ENCODE measurements at places on chromosomes 16 and 17.
A peak's percentile ranks its signal among the peaks of the same experiment; 100 is the strongest.

GRCh38 chr17:62179525-62180161 lies 114.6 kb upstream of the MED13 start:
- no peak for DNase-seq

GRCh38 chr16:27756206-27756970 lies 206.4 kb downstream of the KATNIP start:
- no peak for DNase-seq

DNA sequence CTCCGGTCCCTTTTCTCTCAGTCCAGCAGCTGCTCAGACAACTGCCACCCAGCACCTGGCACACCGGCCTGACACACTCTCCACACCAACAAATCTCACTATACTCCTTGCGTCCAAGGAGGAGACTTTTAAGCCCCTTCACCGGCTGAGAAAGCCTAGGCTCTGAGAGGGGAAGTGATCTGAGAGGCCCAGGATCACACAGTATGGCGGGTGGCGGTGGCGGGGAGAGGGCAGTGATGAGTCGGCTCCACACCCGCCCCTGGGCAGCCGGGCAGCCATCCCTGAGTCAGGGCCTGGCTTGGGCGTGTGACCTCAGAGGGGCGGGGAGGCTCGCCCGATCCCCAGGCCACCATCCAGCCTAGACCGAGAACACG lies 569 bp downstream of the FLII start:
- peak; percentile 78 for DNase-seq

- DNase-seq, result no peak
Observed at GRCh38 chr16:71966932-71967331, 33.3 kb downstream of the PKD1L3 start.

- no peak for DNase-seq
Observed at GRCh38 chr17:82339634-82340580, 6.3 kb upstream of the SECTM1 start.

DNA sequence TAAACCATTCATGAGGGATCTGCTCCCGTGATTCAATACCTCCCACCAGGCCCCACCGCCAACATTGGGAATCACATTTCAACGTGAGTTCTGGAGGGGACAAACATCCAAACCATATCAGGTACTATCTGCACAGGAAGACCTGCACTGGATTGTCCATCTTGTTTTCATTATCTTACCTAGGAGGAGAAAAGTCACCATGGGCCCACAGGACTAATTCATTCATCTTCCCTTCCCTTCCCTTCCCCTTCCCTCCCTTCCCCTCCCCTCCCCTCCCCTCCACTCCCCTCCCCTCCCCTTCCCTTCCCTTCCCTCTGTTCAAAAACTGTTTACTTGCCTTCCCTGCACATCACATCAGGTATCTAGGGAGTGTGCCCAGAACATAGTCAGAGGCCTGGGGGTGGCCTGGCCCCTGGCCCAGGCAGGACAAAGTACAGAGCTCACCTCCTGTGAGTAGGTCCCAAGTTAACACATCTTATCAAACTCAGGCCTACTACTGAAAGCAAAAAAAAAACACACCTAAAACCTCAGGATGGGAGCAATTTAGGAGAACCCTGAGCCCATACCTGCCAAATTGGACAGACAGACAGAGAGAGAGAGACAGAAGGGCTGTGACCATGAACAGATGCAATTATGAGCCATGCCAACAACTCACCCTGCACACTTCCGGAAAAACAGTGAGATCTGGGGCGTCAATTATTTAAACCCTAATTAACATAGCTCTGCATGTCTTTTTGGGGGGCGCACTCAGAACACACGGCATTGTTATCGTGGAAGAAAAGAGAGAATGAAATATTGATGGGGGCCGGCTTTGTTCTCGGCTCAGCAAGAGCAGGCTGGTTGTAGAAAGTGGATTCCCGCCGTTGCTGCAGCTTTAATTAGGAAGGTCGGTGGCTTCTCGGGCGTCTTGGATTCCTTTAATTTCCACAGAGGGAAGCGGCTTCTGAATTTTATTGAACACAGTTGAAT lies 151.2 kb downstream of the IRX5 start:
- no peak for DNase-seq

DNA sequence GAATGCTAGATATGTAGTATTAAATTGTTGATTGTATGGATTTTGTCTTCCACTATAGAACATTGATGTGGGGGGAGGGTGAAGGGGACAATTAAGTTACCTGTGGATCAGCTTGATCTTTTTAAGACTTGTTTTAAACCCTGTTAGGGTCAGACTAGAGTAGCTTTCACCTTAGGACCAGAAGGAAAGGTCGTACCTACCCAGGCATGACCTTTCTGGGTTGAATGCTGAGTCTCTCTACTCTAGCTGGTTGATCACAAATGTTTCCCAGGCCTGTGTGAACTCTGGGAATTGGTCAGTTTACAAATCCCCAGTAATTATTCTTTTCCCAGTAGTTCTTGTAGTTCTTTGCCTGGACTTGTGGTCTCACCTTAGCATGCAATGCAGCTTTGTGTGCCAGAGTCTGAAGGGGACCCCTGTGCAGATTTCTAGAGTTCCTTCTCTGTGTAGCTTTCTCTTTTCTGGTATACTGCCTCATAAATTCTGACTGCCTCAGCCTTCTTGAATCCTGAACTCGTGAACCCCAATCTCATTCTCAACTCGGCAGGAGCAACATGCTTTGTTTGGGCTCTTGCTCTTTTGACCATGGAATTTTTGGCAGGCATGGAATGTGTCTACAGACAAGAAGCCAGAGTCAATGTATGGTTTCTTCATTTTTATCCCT lies 54.1 kb downstream of the VMP1 start:
- DNase-seq, result no peak

GRCh38 chr16:29806641-29807425 lies 504 bp downstream of the MAZ start:
- peak; percentile 68 for DNase-seq

GRCh38 chr16:85425074-85425662 lies 188.0 kb upstream of the GSE1 start:
- DNase-seq, result peak; percentile 21

DNA sequence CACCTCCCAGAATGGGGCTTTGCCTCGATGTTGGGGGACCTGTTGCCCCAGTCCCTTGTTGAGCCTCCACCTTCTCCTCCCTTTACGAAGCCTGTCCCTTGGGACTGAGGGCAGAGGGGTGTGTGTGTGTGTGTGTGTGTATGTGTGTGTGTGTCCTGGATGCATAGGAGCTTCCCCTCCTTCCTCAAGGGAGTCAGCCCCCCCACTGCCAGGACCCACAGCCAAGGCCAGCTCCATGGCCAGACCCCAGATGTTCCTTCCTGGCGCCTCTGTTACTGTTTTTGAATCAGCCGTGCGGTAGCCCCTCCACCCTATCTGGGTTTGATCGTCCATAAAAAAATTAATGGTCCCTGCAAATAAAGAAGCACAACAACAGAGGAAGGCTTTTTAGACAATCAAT lies 17.7 kb upstream of the DOK4 start:
- DNase-seq, result no peak

DNA sequence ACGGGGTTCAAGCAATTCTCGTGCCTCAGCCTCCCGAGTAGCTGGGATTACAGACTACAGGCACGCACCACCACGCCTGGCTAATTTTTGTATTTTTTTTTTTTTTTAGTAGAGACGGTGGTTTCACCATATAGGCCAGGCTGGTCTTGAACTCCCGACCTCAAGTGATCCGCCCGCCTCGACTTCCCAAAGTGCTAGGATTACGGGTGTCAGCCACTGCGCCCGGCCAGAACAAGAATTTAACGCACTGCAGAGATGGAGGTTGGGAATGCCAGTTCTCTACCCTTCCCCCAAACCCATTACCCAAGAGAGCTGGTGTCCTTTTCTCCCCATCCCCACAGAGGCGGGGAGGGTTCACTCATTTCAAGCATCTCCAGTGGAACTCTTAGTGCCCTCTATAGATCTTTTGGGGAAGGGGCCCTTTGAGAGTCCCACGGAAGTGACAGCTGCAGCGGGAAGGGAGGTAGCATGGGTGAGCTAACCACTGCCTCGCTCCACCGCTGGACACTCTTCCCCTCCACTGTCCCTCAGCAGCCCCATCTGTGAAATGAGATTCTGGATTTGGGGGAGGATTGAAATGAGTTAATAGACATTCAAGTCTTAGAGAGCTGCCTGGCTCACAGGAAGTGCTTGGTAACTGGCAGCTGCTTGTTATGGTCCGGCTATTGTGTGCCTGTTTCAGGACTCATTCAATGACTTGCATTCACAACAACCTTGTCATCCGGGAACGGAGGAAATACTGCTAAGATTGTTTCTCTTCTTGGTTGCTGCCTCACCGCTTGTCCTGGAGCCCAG lies 3.5 kb upstream of the UBALD2 start:
- no peak for DNase-seq

DNA sequence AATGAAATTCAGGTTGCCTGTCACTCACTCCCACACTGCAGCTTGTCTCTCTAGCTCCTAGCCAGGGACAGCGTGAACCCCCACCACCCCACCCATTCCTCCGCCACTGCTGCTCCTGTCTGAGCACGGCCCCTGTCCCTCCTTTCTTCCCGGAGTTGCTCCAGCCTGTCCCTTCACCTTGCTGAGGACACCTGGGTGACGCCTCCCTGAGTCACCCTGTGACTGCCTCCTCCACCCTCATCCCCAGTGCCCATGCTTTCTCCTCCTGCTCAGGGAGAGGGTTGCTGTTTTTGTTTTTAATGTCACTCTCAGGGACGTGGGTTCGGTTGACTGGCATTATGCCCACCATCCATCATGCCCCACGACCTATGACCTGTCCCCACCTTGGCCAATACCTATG lies 25.8 kb upstream of the NAT9 start:
- no peak for DNase-seq

DNA sequence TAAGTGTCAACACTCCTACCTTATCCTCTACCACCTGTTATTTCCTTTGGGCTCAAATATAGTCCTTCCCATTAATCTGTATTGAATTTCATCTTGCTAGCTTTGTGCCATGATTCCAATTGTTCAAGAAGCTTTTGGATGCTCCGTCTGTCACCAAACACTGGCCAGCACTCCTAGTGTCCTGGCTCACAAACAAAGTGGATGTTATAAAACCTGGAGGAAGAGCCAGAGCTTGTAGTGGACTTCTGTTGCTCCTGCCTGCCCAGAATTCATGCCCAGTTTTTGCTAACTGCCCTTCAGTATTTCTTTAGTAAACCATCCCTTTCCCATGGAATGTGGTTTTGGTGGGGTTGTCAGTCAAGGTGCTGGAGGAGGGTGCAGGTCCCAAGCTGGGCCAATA lies 77.2 kb upstream of the HS3ST2 start:
- DNase-seq, result no peak

DNA sequence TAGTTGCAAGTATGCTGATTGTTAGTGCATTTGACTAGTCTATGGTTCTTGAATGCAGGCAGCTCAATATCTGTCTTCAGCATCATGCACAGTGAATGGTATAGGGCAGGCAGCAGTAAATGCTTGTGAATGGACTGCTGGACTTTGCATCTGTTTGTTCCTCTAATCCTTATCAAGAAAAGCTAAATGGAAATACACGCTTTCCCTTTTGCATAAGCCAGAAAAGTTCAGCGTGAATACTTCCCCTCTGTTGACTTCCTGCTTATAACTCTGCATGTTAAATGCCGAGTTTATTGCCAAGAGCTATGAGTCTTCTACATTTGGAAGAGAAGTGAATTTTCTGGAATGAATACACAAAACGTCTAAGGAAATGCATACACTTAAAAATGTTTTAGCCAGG lies 127.9 kb upstream of the CPHXL start:
- no peak for DNase-seq

DNA sequence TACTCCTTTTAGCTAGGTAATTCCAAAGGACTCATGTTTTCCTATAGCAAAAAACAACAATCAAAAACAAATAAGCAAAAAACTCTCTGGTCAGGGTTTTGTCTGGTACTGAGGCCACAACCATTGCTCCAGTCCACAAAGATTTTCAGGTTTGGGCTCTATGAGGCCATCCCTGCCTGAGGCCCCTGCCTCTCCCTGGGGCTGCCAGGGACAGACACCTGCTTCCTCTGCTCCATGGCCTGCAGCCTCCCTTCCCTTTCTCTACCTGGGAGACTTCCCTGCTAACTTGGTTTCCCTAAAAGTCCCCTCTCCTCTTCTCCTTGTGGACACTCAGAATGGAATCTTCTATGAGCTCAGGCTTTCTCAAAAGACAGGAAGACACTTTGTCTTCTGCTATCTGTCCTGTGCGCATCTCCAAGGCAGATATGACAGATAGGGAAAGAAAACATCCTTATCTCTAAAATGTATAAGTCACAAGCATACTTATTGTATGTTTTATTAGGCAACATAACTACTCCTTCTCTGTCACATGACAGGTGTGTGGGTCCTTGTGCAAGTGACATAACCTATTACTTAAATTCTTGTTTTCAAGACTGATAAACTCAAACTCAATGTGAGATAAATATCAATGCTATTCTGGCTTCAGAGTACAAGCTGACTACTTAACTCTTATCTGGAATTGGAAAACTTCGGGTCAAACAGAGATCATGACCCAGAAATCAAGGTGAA lies 1.2 kb upstream of the ZDHHC1 start:
- no peak for DNase-seq

GRCh38 chr17:63099425-63099824 lies 133.4 kb downstream of the TANC2 start:
- DNase-seq, result no peak

DNA sequence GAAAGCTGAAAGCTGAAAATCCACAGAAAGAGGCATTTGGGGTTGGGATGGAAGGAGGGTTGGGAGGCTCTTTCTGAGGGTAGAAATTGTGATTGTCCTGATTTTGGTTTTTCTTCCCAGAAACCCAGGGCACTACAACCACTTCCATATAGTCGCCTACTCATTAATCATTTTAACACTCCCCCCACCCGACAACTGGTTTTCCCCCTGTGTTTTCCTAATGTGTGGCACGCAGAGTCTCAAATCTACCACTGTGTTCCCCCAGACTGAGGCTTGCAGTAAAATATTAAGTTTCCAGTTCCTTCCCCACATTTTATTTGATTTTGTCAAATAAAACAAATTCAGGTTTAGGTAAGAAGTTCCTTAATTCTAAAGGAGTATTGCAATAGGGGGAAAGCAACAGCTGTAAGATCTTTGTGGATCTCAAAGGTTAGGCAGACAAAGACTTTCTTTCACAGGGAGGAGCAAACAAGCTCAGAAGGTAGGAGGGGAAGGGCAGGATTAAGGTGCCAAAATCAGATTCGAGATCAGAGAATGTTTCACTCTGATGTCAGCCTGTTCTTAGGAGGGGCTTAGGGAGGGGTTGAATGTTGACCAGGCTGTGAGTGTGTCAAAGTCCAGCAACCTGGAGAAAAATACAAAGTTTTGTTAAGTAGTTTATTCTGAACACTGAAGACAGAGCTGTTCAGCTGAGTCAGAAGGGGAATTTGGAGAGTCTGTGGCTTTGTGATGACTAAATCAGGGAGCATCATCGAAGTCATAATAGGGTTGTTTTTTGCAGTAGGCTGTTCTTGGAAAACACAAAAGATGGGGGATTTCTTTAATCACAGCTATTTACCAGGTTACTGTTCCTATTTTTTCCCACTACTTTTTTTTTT lies 3.6 kb downstream of the ZNF267 start:
- DNase-seq, result no peak

GRCh38 chr16:51287121-51287755 lies 136.2 kb upstream of the SALL1 start:
- no peak for DNase-seq

- DNase-seq, result no peak
Observed at GRCh38 chr16:9124444-9124843, 33.0 kb downstream of the HAPSTR1 start.

All from glutamatergic neuron (in vitro differentiated cells).